ENCODE measurements at places on chromosomes 12 and 14.
A peak's percentile ranks its signal among the peaks of the same experiment; 100 is the strongest.

- DNase-seq: no peak
Observed at GRCh38 chr12:29110506-29111442, 38.3 kb upstream of the FAR2 start.

- peak; percentile 35 for DNase-seq
Observed at GRCh38 chr14:95361373-95362137, 41.8 kb upstream of the CLMN start.

DNA sequence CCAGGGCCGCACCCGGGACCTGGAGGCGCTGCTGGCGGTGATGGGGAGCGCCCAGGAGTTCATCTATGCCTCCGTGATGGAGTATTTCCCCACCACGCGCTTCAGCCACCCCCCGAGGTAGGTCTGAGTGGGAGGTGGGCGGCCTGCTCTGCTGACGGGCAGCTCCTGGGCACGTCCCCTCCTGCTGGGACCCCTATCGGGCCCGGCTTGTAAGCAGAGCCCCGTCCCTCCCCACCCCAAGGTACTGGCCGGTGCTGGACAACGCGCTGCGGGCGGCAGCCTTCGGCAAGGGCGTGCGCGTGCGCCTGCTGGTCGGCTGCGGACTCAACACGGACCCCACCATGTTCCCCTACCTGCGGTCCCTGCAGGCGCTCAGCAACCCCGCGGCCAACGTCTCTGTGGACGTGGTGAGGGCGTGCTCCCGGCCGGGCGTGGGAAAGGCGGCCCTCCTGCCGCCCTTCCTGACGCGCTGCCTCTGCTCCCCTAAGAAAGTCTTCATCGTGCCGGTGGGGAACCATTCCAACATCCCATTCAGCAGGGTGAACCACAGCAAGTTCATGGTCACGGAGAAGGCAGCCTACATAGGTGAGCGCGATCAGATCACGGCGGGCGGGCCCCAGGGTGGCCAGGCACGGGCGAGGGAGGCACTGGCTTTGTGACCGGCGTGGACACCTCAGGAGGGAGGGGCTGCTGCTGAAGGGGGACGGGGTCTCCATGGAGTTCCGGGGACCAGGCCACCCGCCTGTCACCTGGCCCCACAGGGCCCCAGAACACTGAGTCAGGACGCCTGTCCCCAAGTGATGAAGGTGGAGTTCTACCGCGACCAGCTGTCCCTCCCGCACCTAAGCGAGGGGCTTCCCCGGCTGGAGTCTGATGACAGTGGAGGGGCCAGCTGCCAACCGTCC, 7.3 kb downstream of the PLD4 start:
- DNase-seq: no peak

GRCh38 chr12:10220398-10221077, 7.9 kb downstream of the GABARAPL1 start:
- DNase-seq: no peak

GRCh38 chr12:95130096-95130495, 56.7 kb upstream of the NR2C1 start:
- DNase-seq: no peak

DNA sequence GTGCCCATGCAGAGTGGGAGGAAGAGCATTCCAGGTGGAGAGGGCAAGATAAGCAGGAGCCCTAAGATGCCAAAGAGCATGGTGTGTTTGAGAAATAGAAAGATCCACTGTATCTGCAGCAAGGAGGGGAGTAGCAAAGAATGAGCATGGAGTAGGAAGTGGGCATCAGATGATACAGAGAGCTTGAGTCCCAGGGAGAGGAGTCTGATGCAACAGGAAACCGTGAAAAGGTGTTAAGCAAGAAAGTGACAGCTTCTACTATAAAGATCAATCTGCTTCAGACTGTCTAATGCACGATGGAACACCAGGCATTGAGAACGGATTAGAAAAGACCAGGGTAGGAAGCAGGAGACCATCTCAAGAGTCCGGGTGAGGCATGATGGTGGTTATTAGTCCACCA, 12.3 kb upstream of the GPRC5D start:
- no peak for DNase-seq

- no peak for DNase-seq
Observed at GRCh38 chr14:95360828-95361227, 41.1 kb upstream of the CLMN start.

GRCh38 chr12:57726151-57726883, 12.2 kb downstream of the AGAP2 start:
- peak; percentile 22 for DNase-seq
